ENCODE measurements at places on chromosomes 3 and 15. TPM values are rescaled to one million over a fixed set of nuclear protein-coding genes. Genes with fewer than 3 reads are reported as not detected.

DNA sequence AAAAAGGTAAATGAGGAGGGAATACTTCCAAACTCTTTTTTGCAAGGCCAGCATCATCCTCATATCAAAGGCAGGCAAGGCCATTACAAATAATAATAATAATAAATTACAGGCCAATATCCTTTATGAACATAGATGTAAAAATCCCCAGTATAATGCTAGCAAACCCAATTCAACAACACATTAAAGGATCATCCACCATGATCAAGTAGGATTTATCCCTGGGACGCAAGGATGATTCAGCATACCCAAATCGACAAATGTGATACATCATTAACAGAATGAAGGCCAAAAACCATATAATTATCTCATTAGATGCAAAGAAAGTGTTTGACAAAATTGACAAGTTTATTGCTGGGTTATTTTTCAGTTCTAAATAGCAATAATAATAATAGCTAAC, 53.6 kb downstream of the GHSR start:
- peaks cover 25% of the 10 kb centered on the region for H3K4me1 ChIP-seq
- H3K36me3 ChIP-seq, result peaks cover 4% of the 10 kb centered on the region
- no peak for DNase-seq
- H3K4me3 ChIP-seq, result no peak overlapping the region

DNA sequence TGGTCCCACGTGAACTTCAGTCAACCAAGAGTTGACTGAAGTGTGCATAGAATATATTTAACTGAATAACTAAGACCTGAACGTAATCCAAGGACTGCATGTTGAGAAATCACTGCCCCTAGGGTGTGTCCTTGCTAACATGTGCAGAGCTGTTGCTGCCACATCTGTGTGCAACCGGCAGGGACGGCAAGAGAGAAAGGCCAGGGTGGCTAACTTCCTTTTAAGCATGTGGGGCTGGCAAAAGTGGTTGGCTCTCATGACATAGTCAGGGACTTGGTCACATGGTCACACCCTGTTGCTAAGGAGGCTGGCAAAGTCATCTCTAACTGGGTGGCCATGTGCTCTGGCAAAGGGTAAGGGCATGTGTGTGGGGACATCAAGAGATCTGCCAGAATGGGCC, 52.4 kb downstream of the GASK1A start:
- H3K27ac ChIP-seq, result no peak overlapping the region
- peaks cover 38% of the 10 kb centered on the region for H3K4me1 ChIP-seq
- H3K36me3 ChIP-seq, result no peaks in the 10 kb centered on the region
- no peak for DNase-seq
- no peaks in the 10 kb centered on the region for H3K27me3 ChIP-seq

Gene SUCNR1
- total RNA-seq, result not detected

Gene ITIH3
- total RNA-seq, result not detected

DNA sequence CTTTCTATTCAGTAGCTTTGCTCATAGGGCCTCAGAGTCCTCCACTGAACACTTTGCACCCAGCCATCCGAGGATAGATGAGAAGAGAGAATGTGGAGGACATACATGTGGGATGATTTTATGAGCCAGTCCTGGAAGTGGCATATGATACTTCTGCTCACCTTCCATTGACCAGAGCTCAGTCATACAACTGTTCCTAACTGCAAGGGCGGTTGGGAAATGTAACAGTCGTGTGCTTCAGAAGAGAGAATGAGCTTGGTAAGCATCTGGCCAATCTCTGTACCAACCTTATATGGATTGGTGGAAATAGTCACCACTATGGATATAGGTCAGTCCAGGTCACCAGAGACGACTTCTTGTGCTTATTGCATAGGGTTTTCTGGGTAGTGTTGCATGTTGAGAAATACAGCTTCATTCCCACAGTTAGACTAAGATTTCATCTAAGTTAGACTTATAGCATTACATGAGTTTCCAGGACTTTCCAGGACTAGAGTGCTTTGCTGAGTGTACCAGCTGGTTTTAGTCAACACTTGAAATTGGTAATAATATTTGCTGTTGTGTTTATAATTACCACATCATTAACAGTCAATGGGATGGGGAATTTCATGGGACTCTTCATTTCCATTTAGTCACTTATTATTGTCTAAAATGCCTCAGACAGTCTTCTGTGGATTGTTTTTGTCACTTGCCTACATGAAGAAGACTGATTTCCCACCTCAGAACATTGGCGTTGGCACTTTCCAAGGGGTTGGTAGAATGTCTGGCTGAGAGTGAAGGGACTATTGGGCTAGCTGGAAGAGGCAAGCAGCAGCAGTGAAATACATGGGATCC, 214.5 kb upstream of the ROPN1 start:
- H3K4me1 ChIP-seq, result no peaks in the 10 kb centered on the region
- no peaks in the 10 kb centered on the region for H3K36me3 ChIP-seq
- DNase-seq, result no peak
- no peak overlapping the region for H3K27ac ChIP-seq
- peaks cover 12% of the 10 kb centered on the region for H3K27me3 ChIP-seq

- H3K36me3 ChIP-seq, result no peaks in the 10 kb centered on the region
- no peaks in the 10 kb centered on the region for H3K4me1 ChIP-seq
- no peak overlapping the region for H3K4me3 ChIP-seq
- no peak overlapping the region for H3K27ac ChIP-seq
- no peak for DNase-seq
These were observed 97.7 kb upstream of the NUDT16 start for GRCh38 chr3:131283862-131284261.

- H3K4me1 ChIP-seq, result no peaks in the 10 kb centered on the region
- H3K27ac ChIP-seq, result no peak overlapping the region
- no peak overlapping the region for H3K4me3 ChIP-seq
These were observed 24.1 kb upstream of the NDUFB4 start for GRCh38 chr3:120572027-120572426.

DNA sequence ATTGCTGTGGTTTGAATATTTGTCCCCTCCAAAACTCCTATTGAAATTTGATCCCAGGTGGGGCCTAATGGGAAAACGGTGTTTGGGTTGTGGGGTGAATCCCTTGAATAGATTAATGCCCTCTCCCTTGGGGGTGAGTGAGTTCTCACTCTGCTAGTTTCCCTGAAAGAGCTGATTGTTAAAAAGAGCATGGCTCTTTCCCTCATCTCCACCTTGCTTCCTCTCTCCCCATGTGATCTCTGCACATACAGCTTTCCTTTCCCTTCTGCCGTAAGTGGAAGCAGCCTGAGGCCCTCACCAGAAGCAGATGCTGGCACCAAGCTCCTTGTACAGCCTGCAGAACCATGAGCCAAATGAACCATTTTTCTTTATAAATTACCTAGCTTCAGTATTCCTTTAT, 394.9 kb upstream of the WNT5A start:
- no peak overlapping the region for H3K27ac ChIP-seq
- no peaks in the 10 kb centered on the region for H3K27me3 ChIP-seq
- no peaks in the 10 kb centered on the region for H3K4me1 ChIP-seq
- DNase-seq, result no peak

- H3K27me3 ChIP-seq, result peaks cover 23% of the 10 kb centered on the region
- no peaks in the 10 kb centered on the region for H3K4me1 ChIP-seq
- H3K27ac ChIP-seq, result no peak overlapping the region
- no peak overlapping the region for H3K4me3 ChIP-seq
- DNase-seq, result no peak
These were observed 8.4 kb downstream of the ARHGEF26 start for GRCh38 chr3:154129625-154130024.

DNA sequence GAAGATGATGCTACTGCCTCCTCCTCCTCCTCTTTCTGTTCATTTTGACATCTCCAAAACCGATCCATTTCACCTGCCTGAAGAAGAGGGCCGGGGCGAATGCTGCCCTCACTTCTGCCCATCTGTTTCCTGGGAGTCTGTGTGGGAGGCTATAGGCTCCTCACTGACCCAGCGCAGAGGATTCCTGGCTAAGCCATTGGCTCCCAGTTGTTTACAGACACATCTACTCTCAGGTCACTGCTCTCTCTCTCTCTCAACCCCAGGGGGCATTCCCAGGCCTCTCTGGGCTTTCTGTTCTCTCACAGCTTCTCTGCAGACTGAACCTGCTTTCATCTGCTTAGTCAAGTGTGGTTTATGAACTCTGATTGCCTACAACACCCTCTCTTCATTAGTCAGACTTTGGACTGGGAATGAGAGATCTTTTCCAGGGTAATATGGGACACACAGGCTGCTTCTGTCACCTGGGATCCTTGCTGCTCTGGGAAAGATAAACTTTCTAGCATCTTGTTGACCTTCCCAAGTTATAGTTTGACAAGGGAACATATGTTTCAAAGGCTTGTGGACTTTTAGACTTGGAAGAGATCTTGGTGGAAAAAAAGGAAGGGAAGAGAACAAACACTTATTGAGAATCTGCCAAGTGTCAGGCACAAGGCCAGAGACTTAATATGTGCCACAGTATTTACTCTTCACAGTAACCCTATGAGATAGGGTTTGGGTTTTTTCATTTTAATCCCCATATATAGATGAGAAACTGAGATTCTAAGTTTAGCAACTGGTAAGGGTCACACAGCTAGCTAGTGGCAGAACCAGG, 30.2 kb upstream of the USP3 start:
- no peak for DNase-seq
- no peak overlapping the region for H3K4me3 ChIP-seq
- peaks cover 24% of the 10 kb centered on the region for H3K4me1 ChIP-seq
- peak overlapping the region; percentile 68 for H3K27ac ChIP-seq
- H3K27me3 ChIP-seq, result peaks cover 6% of the 10 kb centered on the region

DNA sequence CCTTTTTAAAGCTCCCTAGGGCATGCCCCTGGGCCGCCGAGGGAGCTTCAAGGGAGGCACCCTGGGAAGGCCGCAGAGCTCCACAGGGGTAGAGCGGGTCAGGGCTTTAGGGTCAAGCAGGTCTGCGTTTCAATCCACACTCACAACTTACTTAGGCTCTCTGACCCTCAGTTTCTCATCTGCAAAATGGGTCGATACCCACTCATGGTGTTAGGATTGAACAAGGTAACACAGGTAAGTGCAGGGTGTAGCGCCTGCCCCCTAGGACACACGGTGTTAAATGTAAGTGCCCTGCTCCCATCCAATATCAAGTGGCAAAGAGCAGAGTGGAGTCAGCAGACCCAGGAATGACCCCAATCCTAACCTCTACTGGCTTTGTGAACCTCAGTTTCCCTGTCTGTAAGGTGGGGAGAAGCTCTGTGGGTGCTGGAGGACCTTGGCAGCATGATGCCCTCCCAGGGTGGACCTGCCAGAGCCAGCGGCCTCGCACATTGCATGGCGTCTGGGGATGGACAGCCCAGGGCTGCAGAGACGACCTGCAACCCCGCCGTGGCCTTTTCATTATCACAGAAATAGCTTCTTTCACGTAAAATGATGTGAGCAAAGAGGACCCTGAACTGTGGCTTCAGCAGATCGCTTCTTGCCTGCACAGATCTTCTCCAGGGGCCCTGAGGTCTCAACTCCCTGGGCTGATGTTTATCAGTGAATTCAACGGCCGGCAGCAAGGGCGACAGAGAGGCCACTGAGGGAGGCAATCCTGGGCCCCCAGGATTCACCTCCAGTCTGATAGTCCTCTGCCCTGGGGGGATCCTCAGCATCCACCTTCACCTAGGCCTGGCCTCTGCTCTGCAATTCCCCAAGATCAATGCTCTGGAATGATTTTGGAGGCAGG, 138.5 kb downstream of the CHSY1 start:
- peaks cover 14% of the 10 kb centered on the region for H3K4me1 ChIP-seq
- H3K27ac ChIP-seq, result peak overlapping the region; percentile 54
- no peaks in the 10 kb centered on the region for H3K36me3 ChIP-seq
- no peak overlapping the region for H3K4me3 ChIP-seq
- peak; percentile 25 for DNase-seq

- peak within 1 kb of the TSS; percentile 83 for H3K4me3 ChIP-seq
- no peak for DNase-seq
- no peaks in the 10 kb centered on the region for H3K36me3 ChIP-seq
- H3K27ac ChIP-seq, result no peak within 1 kb of the TSS
- H3K27me3 ChIP-seq, result peaks cover 15% of the 10 kb centered on the region
These were observed at the start of gene PROS1 for GRCh38 chr3:93973131-93974126. TSS of gene PROS1 (minus strand) at chr3:93973896. CDS start at chr3:93973749, 147 bp downstream.

DNA sequence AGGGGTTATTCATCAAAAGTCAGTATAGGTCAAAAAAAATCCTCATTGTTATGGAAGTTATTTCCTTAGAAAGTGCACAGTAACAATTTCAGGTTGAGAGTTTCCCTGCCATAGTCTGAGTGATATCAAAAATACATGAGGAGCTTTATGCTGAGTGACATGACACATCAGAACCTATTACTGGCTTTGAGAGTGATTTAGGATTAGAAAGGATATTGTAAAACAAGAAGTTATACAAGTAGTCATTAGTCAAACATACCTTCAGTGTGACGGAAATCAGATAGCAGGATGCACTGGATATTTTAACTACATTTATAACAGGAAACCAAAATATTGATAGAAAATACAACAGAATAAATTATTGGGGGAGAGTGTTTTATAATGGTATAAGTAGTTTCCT, 471.1 kb downstream of the VGLL3 start:
- H3K27me3 ChIP-seq, result no peaks in the 10 kb centered on the region
- no peak overlapping the region for H3K4me3 ChIP-seq
- H3K36me3 ChIP-seq, result no peaks in the 10 kb centered on the region

GRCh38 chr15:36507458-36507857, 72.0 kb upstream of the CDIN1 start:
- no peak overlapping the region for H3K27ac ChIP-seq
- peaks cover 29% of the 10 kb centered on the region for H3K27me3 ChIP-seq
- H3K4me1 ChIP-seq, result no peaks in the 10 kb centered on the region

GRCh38 chr3:66437341-66437929, 63.4 kb downstream of the LRIG1 start:
- DNase-seq, result no peak
- no peak overlapping the region for H3K4me3 ChIP-seq
- no peaks in the 10 kb centered on the region for H3K36me3 ChIP-seq
- H3K27ac ChIP-seq, result no peak overlapping the region

DNA sequence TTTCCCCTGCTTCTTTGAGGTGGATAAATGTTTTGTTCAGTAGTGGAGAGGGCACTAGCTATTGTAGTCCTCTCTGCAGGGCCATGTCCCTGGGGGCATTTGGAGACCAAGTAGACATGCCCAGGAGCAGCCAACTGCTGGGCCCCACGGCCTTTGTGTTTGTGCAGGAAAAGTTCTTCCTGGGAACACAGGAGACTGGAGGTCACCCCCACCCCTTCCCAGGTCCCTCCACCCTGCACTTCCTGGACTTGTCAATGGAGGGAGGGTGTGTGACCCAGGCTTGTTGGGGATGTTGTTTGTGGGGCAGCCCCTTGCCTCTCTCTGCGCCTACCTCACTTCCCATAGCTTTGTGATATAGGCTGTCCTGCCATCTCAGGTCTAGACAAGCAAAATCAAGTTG, 317.0 kb upstream of the LRRFIP2 start:
- peaks cover 4% of the 10 kb centered on the region for H3K36me3 ChIP-seq
- no peak overlapping the region for H3K4me3 ChIP-seq
- no peak for DNase-seq
- peak overlapping the region; percentile 85 for H3K27ac ChIP-seq

Gene B3GNT5
- 0.36 TPM for total RNA-seq

DNA sequence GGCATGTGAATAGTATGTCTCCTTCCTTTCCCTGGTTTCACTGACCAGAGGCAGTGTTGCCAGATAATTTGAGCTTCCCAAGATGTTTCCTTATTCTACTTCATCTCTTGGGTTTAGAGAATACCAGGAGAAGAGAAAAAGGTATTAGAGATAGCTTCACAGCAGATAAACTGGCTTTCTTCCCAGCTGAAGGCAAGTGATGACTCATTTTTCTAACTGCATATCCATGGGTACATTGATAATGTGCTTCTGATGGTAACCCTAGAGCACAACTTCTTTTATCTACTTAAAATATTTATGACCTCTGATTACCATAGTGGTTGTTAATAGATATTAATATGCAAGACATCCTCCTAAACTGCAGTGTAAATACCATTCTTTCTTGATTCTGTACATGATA, 34.6 kb upstream of the CMTM8 start:
- H3K36me3 ChIP-seq, result no peaks in the 10 kb centered on the region
- H3K27me3 ChIP-seq, result peaks cover 16% of the 10 kb centered on the region
- H3K4me1 ChIP-seq, result peaks cover 4% of the 10 kb centered on the region

- peaks cover 27% of the 10 kb centered on the region for H3K36me3 ChIP-seq
- DNase-seq, result no peak
- no peaks in the 10 kb centered on the region for H3K27me3 ChIP-seq
- H3K4me3 ChIP-seq, result no peak overlapping the region
These were observed 14.1 kb downstream of the GYG1 start for GRCh38 chr3:149005416-149005815.
